ENCODE measurements at places on chromosomes 5 and 9.

- DNase-seq, result no peak
These were observed 59.6 kb upstream of the C5orf58 start for GRCh38 chr5:170173227-170173626.

GRCh38 chr9:95017661-95018060 is 291.2 kb downstream of the AOPEP start:
- no peak for DNase-seq

GRCh38 chr5:169781420-169782345 is 144.6 kb downstream of the DOCK2 start:
- no peak for DNase-seq

- no peak for DNase-seq
These were observed 161.4 kb downstream of the GIN1 start for GRCh38 chr5:102958481-102959011.

DNA sequence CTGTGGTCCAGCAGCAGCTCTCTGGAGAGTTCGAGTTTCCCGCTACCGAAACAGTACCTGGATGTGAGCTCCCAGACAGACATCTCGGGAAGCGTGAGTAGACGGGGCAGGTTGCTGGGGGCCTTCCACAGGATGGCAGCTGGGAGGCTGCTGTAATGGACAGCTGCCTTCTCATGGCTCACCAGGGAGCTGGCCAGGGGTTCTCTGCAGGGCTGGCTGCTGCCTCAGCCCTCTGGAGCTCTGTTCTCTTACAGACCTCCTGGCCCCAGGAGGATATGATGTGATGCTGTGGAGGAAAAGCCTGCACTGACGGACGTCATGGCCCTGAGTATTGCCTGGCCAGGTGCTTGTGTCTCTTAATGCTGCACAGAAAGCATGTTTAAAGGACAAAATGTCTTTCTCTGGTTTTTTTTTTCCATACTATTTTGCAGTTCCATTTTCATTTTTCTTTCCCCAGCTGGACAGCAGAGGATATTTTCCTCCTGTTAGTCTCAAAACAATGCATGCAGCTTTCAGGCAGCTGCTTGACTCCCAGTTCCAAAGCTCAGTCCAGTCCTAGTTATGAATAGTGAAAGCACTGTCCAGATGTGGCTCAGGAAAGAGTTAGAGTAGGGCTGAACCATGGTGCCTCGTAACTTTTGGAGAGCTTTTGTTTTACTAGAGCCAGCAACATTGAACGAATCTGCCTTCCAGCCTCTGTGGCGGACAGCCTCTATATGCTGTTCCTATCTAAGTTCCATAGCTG is 77.5 kb upstream of the RARS1 start:
- peak; percentile 62 for DNase-seq

GRCh38 chr9:18349530-18349929 is 124.4 kb upstream of the ADAMTSL1 start:
- DNase-seq, result no peak

DNA sequence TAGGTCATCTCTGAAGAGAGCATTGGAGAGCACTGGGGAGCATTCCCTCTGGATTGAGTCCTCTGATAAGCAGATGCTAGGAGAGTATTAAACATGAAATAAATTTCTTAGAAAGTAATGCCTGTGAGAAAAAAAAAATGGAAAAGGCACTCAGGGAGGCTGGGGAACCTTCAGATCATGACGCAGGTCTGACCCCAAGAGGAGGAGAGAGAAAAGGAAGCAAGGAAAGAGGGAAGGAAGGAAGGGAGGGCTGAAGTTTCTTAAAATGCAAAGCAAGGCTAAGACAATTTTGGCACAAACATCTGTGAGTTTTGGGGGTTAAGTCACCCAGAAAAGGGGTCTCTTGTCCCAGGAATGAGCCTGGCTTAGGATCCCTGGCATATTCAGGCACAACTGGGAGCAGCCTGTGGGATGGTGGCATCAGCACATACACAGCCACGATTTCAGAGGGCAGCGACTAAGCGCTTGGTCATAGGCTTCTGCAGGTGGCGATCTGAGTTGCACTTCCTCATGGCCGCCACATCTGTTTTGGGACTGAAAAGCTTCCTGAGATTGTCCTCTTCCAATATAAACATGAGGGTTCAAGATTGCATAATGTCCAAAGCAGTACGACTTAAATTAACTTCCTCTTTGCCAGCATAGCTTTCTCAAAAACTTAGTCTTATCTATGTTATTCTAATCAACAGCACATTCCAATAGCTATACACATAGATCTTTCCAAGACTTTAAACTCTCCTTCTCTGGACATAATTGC is 692.7 kb downstream of the DNAH5 start:
- DNase-seq, result no peak

DNA sequence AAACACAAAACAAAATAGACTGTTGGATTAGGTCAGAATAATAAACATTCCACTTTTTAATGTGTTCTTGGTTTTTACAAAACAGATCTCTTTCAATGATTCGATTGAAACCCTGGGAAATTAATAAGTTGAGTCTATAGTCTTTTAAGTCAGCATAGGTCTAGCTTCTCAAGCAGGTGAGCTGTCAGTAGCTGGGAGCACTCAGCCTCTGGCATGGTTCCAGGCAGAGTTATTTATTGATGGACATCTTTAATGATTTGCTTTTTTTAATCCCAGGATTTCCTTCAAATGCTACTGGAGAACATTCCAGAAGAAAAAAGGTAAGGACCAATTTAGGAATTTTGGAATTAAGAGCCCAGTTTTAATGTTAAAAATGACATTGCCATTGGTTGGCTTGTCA is 241.0 kb downstream of the AOPEP start:
- DNase-seq, result no peak

GRCh38 chr9:130872508-130872907 is 24.1 kb downstream of the QRFP start:
- no peak for DNase-seq

DNA sequence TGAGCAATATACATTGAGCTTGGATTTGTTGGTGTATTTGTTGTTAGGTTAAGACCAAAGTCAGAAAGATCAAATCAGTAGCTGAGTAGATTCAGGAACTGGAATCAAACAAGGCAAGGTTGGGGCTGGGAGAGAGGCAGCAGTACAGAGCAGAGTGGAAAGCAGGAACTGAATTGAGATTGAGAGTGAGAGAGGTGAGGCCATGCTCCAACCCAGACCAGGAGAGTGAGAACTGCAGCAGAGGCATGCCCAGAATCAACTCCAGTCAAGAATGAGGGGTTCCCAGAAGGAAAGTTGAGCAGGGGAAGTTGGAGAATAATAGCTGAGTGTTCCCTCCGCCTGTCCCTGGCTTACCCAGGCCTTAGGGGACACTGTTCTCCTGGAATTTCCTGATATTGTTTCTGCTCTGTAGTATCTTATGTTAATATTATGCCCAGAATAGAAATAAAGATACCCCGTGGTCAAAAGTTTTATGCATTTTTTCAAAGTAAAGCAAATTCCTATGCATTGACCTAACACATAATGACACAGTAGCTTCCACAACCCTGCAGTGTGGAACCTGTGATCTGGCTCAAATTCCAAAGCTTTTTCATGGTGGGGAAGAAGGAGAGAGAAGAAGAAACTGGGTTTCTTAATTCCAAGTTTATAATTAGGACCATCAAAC is 82.7 kb downstream of the SV2C start:
- DNase-seq, result no peak

GRCh38 chr5:109769597-109770291 is 80.0 kb downstream of the MAN2A1 start:
- no peak for DNase-seq

DNA sequence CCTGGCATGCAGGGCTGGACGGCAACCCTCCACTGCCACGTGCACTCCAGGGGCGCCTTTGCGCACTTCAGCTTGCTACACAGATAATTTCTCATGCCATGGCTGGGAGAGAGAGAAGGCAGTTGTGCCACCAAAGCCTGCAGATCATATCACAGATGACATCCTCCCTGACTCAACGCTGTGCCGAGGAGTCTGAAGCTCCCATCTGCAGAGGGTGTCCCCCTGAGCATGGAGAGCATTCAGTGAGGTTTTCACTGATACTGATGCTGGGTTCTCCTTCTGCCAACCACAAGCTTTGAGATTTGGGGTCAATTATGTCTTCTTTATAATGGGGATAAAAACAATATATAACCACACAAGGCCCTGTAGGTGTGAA is 607.4 kb upstream of the ADAMTS16 start:
- no peak for DNase-seq

DNA sequence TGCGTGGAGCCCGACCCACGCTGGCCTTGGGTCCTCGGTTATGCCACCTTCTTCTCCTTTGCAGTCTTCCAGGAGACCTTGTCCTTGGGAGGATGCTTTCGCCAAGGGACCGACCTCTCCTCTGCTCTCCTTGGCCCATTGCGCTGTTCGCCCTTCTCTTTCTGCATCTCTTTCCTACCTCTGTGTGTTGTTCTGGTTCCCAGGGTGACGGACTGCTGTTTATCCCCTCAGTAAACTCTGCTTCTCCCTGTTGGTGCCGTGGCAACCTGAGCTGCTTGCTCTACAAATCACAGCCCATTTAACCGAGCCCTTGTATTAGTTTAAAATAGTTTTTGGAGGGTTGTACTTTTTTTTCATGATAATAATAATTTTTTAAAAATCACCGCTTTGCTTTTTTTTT is 97.9 kb downstream of the DAPK1 start:
- peak; percentile 56 for DNase-seq

- no peak for DNase-seq
These were observed 86.0 kb downstream of the TARS1 start for GRCh38 chr5:33526755-33527154.

DNA sequence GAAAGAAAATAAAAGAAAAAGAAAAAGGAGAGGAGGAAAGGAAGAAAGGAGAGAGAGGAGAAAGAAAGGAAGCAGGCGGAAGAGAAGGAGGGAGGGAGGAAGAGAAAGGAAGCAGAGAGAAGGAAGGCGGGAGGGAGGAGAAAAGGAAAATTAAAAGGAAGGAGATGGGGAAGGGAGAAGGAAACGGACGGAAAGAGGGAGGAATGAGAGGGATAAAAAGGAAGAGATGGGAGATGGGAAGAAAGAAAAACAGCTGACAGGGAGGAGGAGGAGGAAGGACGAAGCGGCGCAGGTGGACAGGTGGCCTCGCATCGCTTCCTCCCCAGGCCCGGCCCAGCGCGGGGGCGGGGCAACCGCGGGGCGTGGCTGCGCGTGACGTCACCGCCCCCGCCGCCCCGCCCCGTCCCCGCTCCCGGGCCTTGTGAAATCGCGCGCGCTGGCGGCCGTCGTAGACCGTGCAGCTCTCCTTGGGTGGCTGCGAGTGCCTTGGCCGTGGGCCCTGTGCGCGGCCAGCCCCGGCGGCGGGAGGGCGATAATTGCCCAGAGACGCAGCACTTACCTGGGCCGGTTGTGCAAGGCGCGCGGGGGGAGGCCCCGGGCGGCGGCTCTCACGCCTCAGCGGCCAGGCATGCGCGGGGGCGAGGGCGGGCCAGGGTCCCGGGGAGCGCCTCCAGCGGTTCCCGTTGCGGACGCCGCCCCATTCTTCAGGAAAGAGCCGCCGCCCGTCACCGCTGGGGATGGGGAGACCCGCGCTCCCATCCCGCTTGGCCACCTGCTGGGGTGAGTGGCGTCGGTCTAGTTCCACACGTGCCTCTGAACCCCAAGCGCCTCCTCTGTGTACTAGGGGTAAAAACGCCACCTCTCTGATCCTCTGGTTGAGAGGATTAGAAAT is 49.6 kb upstream of the FOXE1 start:
- DNase-seq, result peak; percentile 63

- DNase-seq, result no peak
These were observed 99.6 kb downstream of the FANCC start for GRCh38 chr9:95217936-95218335.

GRCh38 chr5:99866740-99867139 is 668.4 kb upstream of the FAM174A start:
- DNase-seq, result no peak

GRCh38 chr9:5624655-5625054 is 4.3 kb upstream of the RIC1 start:
- DNase-seq, result no peak

All from right hindlimb (tissue), 1 donor.